ENCODE measurements at places on chromosomes 1 and 21. TPM values are rescaled to one million over a fixed set of nuclear protein-coding genes. Genes with fewer than 3 reads are reported as not detected.

SLAMF9 gene
- not detected for total RNA-seq

TTC13 gene
- total RNA-seq, result 12.3 TPM

AGBL4 gene
- not detected for total RNA-seq

PRELP gene
- total RNA-seq, result 0.10 TPM

NUP210L gene
- 0.10 TPM for total RNA-seq

GJB5 gene
- total RNA-seq, result 4.6 TPM

GRIK3 gene
- total RNA-seq, result not detected

SLC19A2 gene
- total RNA-seq, result 10.1 TPM

PRR9 gene
- not detected for total RNA-seq

ORC1 gene
- total RNA-seq, result 25.6 TPM

CXADR gene
- 21.6 TPM for total RNA-seq

PTPN22 gene
- total RNA-seq, result 0.17 TPM

CLEC20A gene
- total RNA-seq, result not detected

NBPF15 gene
- 27.7 TPM for total RNA-seq

GABPB2 gene
- 7.7 TPM for total RNA-seq

SPRR2B gene
- total RNA-seq, result not detected

GRCh38 chr1:41622859-41623732, 138.6 kb upstream of the EDN2 start:
- no peaks in the 10 kb centered on the region for H3K27me3 ChIP-seq
- H3K4me1 ChIP-seq, result peaks cover 22% of the 10 kb centered on the region
- H3K27ac ChIP-seq, result no peak overlapping the region
- no peaks in the 10 kb centered on the region for H3K36me3 ChIP-seq
- DNase-seq, result no peak

GRCh38 chr1:53292690-53293089, 35.2 kb downstream of the LRP8 start:
- H3K4me3 ChIP-seq, result no peak overlapping the region
- H3K27ac ChIP-seq, result no peak overlapping the region
- DNase-seq, result no peak
- peaks cover 6% of the 10 kb centered on the region for H3K36me3 ChIP-seq
- H3K4me1 ChIP-seq, result peaks cover 32% of the 10 kb centered on the region

DNA sequence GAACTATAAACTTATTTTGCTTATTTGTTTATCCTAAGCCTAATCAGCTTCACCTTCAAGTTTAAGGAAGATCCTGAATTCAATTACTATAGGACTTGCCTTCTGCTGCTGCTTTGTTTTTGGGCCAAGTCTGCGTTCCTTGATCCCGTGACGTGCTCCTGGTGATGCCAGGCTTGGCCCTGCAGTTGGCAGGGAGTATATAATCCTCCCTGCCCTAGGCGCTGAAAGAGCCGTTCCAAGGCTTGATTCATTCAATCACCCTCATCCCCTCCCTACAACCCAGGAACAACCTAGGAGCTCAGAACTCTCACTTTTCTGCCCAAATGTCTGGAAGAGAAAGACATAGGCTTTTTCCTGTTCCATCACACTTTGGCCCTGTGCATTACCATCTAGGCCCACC, 12.4 kb upstream of the LRRN2 start:
- no peak overlapping the region for H3K4me3 ChIP-seq
- DNase-seq, result no peak
- no peak overlapping the region for H3K27ac ChIP-seq

GRCh38 chr1:18166341-18166740, 58.7 kb downstream of the IGSF21 start:
- H3K4me3 ChIP-seq, result no peak overlapping the region
- H3K4me1 ChIP-seq, result no peaks in the 10 kb centered on the region
- no peak for DNase-seq

- no peaks in the 10 kb centered on the region for H3K36me3 ChIP-seq
- no peak overlapping the region for H3K4me3 ChIP-seq
- peak overlapping the region; percentile 95 for H3K27ac ChIP-seq
These were observed 10.8 kb downstream of the ADAMTSL4 start for GRCh38 chr1:150560011-150560438.

GRCh38 chr1:18340158-18340764, 140.5 kb upstream of the KLHDC7A start:
- H3K4me3 ChIP-seq, result no peak overlapping the region
- H3K27ac ChIP-seq, result no peak overlapping the region
- no peaks in the 10 kb centered on the region for H3K4me1 ChIP-seq
- peaks cover 40% of the 10 kb centered on the region for H3K27me3 ChIP-seq

- no peaks in the 10 kb centered on the region for H3K27me3 ChIP-seq
- no peak overlapping the region for H3K27ac ChIP-seq
- H3K4me3 ChIP-seq, result no peak overlapping the region
- no peaks in the 10 kb centered on the region for H3K36me3 ChIP-seq
These were observed 1.8 kb downstream of the NHLH2 start for GRCh38 chr1:115839029-115839678.

DNA sequence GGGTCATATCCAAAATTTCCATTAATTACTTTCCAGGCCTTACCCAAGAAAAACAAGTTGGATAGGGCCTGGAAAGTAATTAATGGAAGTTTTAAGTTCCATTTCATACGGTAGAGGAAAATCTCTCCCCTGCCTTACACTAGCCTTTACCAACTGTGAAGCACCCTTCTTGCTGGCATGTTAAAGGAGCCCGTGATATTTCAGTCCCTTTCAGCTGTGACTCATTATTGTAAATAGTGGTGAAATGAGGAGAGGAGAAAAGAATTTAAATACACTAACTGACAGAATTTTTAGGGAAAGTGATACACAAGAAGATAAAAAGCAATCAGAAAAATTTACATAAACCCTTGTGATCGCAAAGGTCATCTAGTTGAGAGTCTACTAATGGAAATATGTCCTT, 20.3 kb upstream of the KAZN start:
- H3K27ac ChIP-seq, result no peak overlapping the region
- H3K36me3 ChIP-seq, result no peaks in the 10 kb centered on the region
- no peak for DNase-seq
- no peak overlapping the region for H3K4me3 ChIP-seq

DNA sequence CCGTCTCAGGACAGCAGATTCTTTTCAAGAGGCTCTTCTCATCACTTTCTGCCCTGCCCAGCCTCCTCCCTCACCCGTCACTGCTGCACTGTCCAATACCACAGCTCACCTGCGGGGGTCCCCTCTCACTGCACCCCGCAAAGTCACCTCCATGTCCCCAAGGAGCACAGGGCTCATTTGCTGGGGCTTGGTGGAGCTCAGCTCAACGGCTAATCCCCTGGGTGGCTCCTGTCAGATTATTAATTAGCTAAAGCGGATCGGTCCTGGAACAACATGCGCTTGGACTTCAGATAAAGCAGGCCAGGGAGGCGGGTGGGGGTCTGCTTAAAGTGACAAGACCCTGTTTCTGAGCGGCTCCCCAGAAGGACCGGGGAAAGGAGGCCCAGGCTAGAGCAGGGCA, 43.1 kb downstream of the CASZ1 start:
- no peaks in the 10 kb centered on the region for H3K27me3 ChIP-seq
- H3K36me3 ChIP-seq, result no peaks in the 10 kb centered on the region
- H3K4me3 ChIP-seq, result no peak overlapping the region
- DNase-seq, result no peak
- H3K4me1 ChIP-seq, result 0 out of 2 replicates have a peak, but pooled peaks cover 2% of the 10 kb centered on the region

DNA sequence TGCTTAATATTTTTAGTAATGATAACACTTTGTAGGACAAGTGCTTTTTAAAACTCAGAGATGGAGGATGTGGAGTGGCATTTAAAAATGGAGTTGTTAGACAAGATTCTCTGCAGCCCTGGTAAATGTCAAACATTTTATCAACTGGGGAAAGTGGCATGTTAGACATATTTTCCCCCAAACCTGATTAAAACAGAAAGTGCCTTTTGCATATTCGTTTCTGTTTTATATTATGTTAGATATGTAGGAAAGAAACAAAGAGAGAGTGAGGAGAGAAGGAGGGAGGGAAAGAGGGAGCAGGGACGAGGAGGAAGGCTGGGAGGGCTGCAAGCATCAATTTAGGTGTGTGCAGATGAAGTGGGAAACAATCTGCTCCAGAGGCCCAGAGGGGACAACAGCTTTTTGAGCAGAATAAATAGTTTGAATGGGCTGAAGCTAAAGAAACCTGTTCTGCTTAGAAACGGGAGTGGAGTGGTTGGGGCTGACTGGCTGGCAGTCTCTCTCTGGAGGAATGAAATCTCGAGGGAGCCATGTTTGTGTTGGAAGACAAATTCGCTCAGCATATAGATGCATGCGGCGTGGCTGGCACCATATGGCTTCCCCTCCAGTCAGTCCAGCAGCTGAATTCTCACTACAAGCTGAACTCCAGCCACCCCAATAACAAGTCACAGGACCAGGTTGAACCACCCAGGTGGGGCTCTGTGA, 502.2 kb downstream of the AJAP1 start:
- no peak overlapping the region for H3K27ac ChIP-seq
- H3K4me1 ChIP-seq, result no peaks in the 10 kb centered on the region
- H3K4me3 ChIP-seq, result no peak overlapping the region

GRCh38 chr1:66137235-66137634, 344.5 kb downstream of the PDE4B start:
- H3K27ac ChIP-seq, result no peak overlapping the region
- no peak for DNase-seq
- H3K4me3 ChIP-seq, result no peak overlapping the region
- no peaks in the 10 kb centered on the region for H3K27me3 ChIP-seq
- no peaks in the 10 kb centered on the region for H3K4me1 ChIP-seq

- DNase-seq, result no peak
- no peaks in the 10 kb centered on the region for H3K36me3 ChIP-seq
- no peaks in the 10 kb centered on the region for H3K4me1 ChIP-seq
These were observed 475 bp upstream of the TDRD10 start for GRCh38 chr1:154501423-154502065.

GRCh38 chr1:25112400-25112799, 119.9 kb downstream of the SYF2 start:
- no peaks in the 10 kb centered on the region for H3K36me3 ChIP-seq
- no peak overlapping the region for H3K27ac ChIP-seq
- H3K4me1 ChIP-seq, result no peaks in the 10 kb centered on the region
- no peak for DNase-seq

GRCh38 chr1:118650107-118650807, 337.9 kb downstream of the TBX15 start:
- no peaks in the 10 kb centered on the region for H3K4me1 ChIP-seq
- no peak overlapping the region for H3K4me3 ChIP-seq
- DNase-seq, result no peak
- no peaks in the 10 kb centered on the region for H3K36me3 ChIP-seq
- no peak overlapping the region for H3K27ac ChIP-seq

- DNase-seq, result no peak
- peaks cover 37% of the 10 kb centered on the region for H3K4me1 ChIP-seq
- H3K4me3 ChIP-seq, result peak overlapping the region; percentile 94
- H3K27me3 ChIP-seq, result no peaks in the 10 kb centered on the region
- H3K27ac ChIP-seq, result peak overlapping the region; percentile 85
- H3K36me3 ChIP-seq, result no peaks in the 10 kb centered on the region
These were observed 728 bp downstream of the OTUD7B start for GRCh38 chr1:150009604-150010392.

GRCh38 chr1:231668826-231669225, 42.2 kb downstream of the DISC1 start:
- no peak for DNase-seq
- H3K4me1 ChIP-seq, result no peaks in the 10 kb centered on the region
- no peak overlapping the region for H3K27ac ChIP-seq
- H3K36me3 ChIP-seq, result no peaks in the 10 kb centered on the region

GRCh38 chr1:22184892-22185612, 42.2 kb upstream of the WNT4 start:
- H3K4me1 ChIP-seq, result no peaks in the 10 kb centered on the region
- H3K4me3 ChIP-seq, result no peak overlapping the region
- H3K27me3 ChIP-seq, result 0 out of 2 replicates have a peak, but pooled peaks cover 8% of the 10 kb centered on the region
- DNase-seq, result no peak
- no peak overlapping the region for H3K27ac ChIP-seq

DNA sequence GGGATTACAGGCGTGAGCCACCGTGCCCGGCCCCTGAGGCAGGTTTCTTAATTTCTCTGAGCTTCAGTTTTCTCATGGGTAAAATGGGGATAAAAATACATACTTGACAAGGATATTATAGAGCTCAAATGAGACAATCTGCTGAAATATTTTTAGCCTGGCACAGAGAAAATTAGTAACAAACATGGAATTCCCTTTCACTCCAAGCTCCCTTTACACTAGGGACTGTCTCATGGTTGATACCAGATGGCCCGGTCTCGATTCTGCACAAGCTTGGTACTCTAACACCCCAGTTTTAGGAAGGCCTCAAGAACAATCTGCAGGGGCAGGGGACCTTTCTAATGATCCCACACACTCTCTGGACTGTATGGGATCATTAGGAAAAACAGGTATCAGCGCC, 671.7 kb downstream of the SMYD3 start:
- H3K36me3 ChIP-seq, result no peaks in the 10 kb centered on the region
- no peak overlapping the region for H3K4me3 ChIP-seq
- H3K27me3 ChIP-seq, result no peaks in the 10 kb centered on the region
- no peak for DNase-seq

- H3K4me3 ChIP-seq, result no peak overlapping the region
- DNase-seq, result no peak
- H3K27ac ChIP-seq, result no peak overlapping the region
- H3K4me1 ChIP-seq, result peaks cover 9% of the 10 kb centered on the region
These were observed 5.5 kb downstream of the AGTRAP start for GRCh38 chr1:11741482-11741881.

- no peak overlapping the region for H3K4me3 ChIP-seq
- H3K27me3 ChIP-seq, result no peaks in the 10 kb centered on the region
- H3K27ac ChIP-seq, result no peak overlapping the region
- DNase-seq, result no peak
These were observed 11.9 kb downstream of the MX2 start for GRCh38 chr21:41373763-41374162.

- no peak overlapping the region for H3K27ac ChIP-seq
- no peaks in the 10 kb centered on the region for H3K36me3 ChIP-seq
- no peak for DNase-seq
These were observed 8.6 kb downstream of the EDEM3 start for GRCh38 chr1:184745929-184746638.

DNA sequence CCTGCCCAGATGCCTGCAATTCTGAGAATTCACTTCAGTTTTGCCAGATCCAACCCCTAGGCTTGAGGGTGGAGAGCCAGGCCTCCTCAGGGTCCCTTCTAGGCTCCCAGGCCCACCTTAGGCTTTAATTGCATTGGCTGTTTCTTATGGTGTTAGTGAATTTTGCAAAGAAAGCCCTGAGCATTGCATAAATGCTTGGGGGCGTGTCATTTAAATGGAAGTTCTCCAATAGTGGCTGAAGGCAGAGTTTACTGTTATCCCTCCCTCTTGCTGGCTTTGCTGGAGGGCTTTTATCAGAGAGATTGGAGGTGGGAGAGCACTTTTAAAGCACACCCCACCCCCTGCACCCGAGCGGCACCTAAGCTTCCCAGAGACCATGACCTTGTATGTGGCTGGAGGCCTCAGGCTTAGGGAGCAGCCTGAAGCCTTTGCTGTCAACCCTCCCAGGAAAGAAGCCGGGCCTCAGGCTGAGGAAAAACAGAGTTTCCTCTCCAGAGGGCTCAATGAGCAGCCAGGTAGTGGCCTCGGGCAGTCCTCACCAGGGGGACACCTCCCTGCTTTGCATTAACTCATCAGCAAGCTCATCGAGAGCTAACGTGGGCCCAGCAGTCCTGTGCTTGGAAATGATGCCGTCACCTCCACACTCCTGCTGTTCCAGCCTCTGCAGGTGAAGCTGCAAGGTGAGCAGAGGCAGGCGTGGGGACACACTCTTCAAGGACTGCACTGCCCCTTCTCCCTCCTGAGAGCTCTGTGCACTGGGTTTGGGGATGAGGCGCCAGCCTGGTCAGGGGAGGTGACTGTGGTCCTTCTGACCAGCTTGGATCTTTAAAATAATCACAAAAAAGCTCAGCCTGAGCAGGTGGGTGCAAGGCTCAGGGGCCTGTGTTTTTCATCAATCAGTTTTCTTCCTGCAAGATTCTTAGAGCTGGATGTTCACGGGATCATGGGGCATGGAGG, 58.0 kb downstream of the STUM start:
- no peak overlapping the region for H3K27ac ChIP-seq
- no peak overlapping the region for H3K4me3 ChIP-seq
- peaks cover 3% of the 10 kb centered on the region for H3K4me1 ChIP-seq
- H3K27me3 ChIP-seq, result no peaks in the 10 kb centered on the region
- no peaks in the 10 kb centered on the region for H3K36me3 ChIP-seq

All from HCT116 (cell line).